ENCODE measurements at places on chromosomes 4 and X.

DNA sequence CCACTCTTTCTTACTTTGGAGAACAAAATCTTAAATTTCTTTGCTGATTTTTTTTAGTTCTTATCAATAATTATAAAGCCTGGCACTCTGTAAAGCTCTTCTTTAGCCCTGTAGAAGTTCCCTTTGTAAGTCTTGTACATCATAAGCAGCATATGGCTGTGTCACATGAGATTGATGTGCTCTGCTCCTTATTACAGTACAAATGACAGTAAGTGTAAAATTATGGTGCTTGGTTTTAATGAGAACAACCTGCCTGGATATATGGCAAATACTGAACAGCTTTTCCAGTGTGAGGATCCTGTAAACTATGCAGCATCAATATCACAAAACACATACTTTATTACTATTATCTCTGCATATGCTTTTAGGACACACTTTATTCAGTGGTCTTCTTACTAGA lies 145.9 kb upstream of the GNPDA2 start:
- no peak for DNase-seq

GRCh38 chrX:125436855-125437254 lies 117.2 kb downstream of the TEX13C start:
- no peak for DNase-seq

DNA sequence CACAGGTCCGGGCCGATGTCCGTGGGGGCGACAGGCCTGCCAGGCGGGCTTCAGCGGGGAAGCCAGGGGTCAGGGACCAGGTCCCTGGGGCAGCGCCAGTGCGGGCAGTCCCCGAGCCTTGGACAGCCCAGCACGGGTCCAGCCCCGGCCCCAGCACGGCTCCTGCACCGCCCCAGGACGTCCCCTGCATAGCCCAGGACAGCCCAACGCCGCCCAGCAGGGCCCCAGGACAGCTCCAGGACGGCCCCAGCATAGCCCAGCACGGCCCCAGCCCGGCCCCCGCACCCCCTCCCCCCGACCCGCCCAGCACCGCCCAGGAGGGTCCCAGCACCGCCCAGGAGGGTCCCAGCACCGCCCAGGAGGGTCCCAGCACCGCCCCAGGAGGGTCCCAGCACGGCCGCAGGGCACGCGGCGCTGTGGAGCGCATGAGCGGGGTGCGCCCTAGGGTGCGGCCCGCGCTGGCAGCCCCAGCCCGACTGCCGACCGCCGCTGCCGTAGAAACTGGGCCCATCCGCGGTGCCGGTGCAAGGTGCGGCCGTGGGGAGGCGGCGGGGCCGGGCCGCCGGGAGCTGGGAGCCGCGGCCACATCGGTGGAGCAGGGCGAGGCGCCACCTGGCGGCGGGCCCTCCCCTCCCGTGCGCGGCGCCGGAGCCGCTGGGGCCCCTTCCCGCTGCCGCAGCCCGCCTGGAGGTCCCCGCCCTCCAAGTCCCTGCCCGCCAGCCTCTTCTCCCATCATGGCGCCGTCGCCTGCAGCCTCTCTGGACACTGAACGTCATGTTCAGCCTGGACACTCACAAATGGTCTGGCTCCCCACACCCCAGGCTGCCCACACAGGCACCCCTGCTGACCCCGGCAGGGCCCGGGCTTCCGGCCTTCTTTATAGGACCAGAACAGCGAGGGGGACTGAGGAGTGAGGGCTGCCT lies 106.8 kb upstream of the NKX1-1 start:
- DNase-seq = no peak

GRCh38 chr4:125353131-125353530 lies 38.4 kb downstream of the FAT4 start:
- DNase-seq = no peak

- no peak for DNase-seq
These were observed 672.1 kb downstream of the GRXCR1 start for GRCh38 chr4:43564591-43564990.

DNA sequence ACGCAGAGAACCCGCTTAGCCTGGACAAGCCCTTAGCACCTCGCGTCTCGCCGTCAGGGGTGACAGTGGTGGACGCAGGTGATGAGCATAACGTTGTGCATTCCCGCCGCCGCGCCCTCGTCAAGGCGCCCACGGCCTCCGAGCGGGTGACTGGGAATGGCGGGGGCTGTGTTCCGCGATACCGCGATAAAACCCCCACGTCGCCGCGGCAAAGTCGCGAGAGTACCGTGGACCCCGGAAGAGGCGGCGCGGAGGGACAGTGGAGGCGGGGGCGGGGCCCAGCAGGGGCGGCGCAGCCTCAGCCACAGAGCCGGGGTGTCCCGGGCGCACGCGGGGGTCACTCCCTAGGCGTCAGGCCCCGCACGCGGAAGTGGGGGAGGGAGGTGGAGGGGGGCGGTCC lies 53.8 kb downstream of the ZFYVE28 start:
- DNase-seq = peak; percentile 44

- DNase-seq = no peak
These were observed 56.4 kb upstream of the TMEM150C start for GRCh38 chr4:82618103-82618720.

GRCh38 chr4:169773889-169774288 lies 16.1 kb upstream of the HPF1 start:
- DNase-seq = no peak

DNA sequence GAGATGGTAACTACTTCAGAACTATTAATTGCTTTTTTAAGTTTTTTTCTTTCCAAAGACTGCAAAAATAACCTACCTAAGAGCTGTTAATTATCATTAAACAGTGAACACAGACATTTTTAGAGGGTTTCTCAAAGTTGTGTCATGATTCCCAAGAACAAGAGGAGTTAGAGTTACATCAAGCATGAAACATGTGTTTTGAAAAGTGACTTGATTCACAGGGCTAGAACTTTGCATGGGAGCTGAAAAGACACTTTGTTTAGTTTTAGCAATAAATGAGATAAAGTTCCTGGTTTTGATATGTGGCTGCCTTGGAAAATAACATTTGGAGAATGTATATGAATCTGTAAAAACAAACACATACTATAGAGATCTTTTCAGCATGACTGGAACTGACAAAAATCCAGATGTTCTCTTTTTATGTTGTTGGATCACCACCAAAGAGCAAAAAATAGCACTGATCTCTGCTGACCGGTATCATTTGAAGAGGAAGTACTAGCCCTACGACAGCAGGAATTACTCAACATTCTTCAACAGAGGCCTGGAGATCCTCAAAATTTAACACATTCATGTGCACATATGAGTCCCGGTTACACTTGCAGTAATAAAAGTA lies 173.0 kb upstream of the PCDH18 start:
- DNase-seq = no peak

- no peak for DNase-seq
These were observed 241.4 kb upstream of the PGRMC2 start for GRCh38 chr4:128528793-128529553.

- no peak for DNase-seq
These were observed 566.2 kb downstream of the DACH2 start for GRCh38 chrX:86714441-86714840.

GRCh38 chr4:183171484-183172267 lies 72.6 kb downstream of the WWC2 start:
- no peak for DNase-seq

- no peak for DNase-seq
These were observed 87.2 kb upstream of the MYOZ2 start for GRCh38 chr4:119048446-119048845.

- DNase-seq = no peak
These were observed 50.6 kb downstream of the JADE1 start for GRCh38 chr4:128859887-128860677.

DNA sequence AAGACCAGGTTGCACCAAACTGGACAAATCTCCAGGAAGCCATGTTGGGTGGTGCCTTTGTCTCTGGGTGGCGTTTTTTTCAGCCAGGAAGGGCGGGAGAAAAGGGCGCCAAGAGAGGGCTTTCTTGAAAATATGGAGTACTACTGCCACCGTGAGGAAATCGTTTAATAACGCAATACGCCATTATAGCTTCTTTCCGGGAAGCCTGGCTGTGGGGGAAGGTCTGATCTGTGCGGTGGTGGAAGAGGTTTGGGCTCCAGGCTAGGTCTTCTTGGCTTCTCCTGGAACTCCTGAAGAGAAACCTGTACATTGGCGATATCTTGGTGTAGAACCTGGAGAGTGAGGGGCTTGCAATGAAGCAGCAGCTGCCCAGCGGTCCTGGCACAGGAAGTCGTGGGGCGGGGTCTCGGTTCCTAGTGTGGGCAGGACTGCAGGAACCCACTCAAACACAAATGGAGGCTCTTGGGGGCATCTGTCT lies 202.7 kb downstream of the OR13H1 start:
- no peak for DNase-seq

DNA sequence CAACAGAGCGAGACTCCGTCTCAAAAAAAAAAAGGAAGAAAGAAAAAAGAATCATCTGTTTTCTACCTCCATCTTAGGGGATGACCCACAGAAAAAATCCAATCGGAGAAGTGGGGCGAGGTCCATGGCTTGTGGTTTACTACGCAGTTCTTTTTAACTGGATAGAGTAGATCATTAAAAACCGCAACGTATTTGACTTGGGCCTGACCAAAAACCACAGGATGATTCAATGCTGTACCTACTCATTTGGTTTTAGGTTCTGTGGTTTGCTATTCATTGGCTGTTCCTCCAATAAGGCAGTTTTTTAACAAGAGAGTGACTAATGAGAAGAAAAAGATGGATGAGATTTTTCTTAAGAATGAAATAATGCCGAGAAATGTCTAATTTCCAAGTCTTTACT lies 83.7 kb downstream of the FREM3 start:
- DNase-seq = no peak

DNA sequence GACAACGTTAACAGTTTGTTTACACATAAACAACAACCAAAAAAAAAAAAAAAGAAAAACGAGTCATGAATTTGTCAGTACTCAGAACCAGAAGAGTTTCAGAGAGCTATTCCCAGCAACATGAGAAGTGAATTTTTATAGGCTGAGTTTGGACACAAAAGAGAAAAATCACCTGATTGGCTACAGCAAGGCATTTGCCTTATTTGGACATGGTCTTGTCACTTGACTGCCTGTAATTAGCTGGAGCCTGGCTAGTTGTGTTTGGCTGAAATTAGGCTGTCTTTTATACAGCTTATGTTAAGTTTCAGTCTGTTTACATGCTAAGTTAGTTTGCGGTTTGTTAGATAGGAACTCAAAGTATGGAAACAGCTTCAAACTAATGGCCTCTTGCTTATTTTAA lies 880 bp upstream of the TEX13A start:
- DNase-seq = no peak

- DNase-seq = no peak
These were observed 58.7 kb downstream of the METTL14 start for GRCh38 chr4:118743867-118744266.

GRCh38 chr4:15376594-15376993 lies 51.2 kb upstream of the C1QTNF7 start:
- no peak for DNase-seq

DNA sequence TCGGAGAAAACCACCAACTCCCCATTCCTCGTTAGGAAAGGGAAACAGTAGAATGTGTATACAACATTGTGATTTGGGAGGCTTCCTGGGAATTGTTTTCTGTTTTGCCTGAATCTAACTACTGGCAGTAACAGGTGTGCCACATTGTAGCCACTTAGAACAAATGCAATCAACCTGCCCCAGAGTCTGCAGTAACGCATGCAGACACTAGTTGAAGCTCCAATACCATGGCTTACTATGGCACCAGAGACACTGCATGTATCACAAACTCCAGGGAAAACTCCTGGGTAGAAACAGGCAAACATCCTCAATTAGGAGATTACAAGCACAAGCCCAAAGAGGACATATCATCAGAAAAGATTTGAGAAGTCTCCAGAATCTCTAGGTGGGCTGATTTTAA lies 154.2 kb upstream of the NEIL3 start:
- DNase-seq = no peak

GRCh38 chr4:183469285-183469684 lies 24.8 kb downstream of the CDKN2AIP start:
- DNase-seq = no peak

GRCh38 chr4:24228692-24229091 lies 338.8 kb upstream of the PPARGC1A start:
- DNase-seq = no peak

DNA sequence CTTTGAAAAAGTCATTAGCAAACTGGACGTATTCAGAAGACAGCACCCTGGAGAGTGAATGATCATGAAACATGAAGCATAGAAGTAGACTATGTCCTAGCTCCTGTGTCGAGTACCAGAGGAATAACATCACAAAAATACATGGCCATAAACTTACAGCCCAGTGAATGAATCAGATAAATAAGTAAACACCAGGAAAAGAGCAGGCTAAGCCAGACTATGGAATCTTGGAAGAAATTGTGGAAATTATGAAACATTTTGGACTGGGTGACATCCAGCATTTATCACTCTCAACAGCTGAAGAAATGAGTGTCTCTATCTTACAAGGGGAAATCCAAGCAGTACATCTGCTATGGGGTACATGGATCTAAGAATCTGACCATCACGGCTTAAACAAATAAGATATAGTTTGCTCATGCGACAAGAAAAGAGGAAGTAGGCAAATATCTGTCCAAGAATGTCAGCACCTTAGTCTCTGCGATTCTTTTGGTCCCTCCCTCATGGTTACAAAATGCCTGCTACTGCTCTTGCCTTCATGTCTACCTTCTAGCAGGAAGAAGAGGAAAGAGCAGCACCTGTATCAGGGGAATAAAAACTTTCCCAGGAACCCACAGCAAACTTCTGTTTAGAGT lies 481.5 kb downstream of the BCOR start:
- DNase-seq = no peak
